ENCODE measurements at places on chromosomes 6 and 20.

GRCh38 chr6:84546427-84546914 lies 217.9 kb downstream of the TBX18 start:
- no peak for DNase-seq

DNA sequence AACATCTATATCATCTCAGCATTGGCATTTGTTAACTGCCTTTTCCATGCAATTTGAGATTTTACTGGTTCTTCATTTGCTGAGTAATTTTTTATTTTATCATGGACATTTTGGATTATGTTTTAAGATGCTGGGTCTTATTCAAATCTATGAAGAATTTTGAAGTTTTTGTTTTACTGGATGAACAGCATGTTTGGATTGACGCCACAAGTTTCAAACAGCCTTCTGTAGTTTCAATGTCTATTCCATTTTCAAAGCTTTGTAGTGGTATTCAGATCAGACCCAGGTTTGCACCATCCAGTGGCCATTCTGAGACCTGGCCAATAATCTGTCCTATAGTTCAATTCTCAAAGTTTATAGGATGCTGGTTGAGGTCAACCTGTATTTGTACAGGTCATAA lies 148.4 kb upstream of the STMND1 start:
- DNase-seq: no peak

GRCh38 chr6:161365633-161366032 lies 91.8 kb upstream of the AGPAT4 start:
- no peak for DNase-seq

DNA sequence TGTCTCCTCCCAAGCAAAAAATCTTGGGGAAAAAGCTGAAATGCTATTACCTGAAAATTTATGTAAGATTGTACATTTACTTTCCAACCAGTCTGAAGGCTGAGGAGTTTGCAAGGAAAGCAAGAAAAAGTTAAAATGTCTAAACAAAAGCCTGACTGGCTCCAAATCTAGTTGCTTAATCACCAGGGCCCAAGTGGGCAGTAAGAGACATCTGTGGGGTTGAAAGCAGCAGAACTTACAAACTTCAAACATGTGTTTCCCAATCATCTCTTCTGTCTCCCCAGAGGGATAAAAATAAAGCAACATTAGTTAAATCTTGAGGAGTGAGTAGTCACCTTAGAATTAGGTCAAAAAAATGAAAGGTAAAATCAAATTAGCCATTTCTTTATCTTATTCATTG lies 98.6 kb downstream of the OGFRL1 start:
- peak; percentile 90 for DNase-seq

DNA sequence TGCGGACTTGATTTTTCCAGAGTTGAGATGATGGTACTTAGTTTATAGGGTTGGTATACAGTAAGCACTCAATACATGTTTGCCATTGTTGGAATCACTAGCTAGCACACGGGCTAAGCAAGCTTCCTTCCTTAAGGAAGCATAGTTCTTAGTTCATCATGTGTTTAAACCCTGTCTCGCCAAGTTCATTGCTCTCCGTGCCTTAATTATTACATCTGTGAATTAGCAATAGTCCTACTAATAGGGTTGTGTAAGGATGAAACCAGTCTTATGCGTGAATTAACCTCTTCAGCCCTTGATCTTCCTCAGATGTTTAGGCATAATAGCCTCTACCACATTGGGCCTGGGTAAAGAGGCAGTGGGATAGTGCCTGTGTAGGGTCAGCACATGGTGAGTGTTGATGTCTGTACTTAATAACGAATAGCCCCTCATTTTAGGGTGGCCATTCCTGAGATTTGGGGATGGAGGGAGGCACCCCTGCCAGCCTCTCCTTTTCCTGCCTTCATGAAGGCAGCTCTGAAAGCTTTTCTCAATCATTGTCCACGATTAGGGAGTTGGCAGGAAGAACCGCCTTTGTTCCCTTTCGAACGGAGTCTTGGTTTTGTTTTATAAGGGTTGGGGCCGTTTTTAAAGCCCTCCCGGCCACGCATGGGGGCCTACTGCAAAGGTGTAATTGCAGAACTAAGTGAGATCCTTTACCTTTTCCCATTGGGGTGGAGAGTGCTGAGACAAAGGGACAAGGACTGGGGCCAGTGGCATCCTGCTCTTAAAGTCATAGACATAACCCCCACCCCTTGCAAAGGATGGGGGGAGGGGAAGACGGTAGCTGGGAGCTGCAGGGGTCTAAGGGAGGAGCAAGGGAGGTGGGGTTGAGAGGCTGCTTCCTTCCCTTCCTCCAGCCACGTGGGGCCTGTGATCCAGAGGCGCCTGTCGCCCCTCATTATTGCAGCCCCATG lies 2.1 kb downstream of the DNMT3B start:
- no peak for DNase-seq

- no peak for DNase-seq
These were observed 74.6 kb upstream of the RREB1 start for GRCh38 chr6:7033202-7033601.

DNA sequence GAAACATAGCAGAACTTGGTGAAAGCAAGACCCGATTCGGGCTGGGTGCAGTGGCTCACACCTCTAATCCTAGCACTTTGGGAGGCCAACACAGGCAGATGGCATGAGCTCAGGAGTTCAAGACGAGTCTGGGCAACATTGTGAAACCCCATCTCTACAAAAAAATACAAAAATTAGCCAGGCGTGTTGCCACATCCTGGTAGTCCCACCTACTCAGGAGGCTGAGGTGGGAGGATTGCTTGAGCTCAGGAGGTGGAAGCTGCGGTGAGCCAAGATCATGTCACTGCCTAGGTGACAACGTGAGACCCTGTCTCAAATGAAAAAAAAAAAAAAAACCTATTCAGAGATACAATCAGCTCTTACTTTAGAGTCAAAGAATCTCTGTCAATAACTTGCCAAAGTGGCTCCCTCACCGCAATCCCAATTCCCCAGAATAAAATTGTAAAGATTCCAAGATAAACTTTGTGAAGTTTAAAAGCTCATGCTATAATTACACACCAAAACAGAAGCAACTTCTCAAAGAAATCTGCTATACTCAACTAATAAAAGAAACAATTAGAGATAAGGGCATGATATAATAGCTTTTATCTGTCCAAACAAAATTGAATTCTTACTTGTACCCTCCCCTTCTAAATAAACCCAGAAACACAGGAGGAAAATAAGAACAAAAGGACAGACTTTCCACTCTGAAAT lies 33.6 kb downstream of the CDK19 start:
- DNase-seq: no peak

DNA sequence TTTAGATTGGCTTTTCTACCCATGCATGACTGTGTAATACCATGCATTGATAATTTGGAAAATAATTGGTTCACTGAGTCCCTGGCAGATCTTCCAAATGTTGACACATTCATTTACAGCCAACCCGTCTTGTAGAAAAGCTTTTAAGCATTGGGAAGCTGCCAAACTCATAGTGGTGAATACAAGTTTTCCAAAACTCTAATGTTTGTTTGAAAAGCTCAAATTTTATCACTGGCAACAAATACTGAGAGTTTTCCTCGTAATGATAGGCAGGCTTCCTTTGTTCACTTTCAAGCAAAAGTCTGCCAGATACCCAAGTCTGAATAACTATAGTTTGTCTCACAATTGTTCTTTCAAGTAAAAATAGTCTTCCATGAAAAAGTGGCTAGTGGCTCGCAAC lies 143.0 kb downstream of the FIG4 start:
- peak; percentile 21 for DNase-seq

DNA sequence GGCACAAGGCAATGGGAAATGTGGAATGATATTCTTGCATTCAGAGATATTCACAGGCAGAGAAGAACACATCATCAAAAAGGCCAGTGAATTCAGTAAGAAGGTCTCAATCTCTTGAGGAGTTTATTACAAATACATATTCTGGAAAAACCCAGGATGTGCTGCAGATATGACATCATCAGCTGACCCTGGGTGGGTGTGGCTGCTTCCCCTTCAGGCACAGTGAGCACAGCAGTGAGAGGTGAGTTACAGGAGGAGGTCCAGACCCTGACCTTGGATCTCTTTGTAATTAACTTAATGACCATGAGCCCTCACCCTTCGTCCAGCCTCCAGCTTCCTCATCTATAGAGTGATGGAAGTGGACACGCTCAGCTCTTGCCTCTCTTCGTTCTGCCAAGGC lies 147.5 kb upstream of the SYNDIG1 start:
- no peak for DNase-seq

GRCh38 chr6:170039156-170040114 lies 251.4 kb downstream of the DLL1 start:
- DNase-seq: no peak

GRCh38 chr6:144156338-144156737 lies 6.0 kb downstream of the STX11 start:
- DNase-seq: peak; percentile 72

- peak; percentile 62 for DNase-seq
These were observed 31.9 kb downstream of the ARID1B start for GRCh38 chr6:156809034-156809433.

DNA sequence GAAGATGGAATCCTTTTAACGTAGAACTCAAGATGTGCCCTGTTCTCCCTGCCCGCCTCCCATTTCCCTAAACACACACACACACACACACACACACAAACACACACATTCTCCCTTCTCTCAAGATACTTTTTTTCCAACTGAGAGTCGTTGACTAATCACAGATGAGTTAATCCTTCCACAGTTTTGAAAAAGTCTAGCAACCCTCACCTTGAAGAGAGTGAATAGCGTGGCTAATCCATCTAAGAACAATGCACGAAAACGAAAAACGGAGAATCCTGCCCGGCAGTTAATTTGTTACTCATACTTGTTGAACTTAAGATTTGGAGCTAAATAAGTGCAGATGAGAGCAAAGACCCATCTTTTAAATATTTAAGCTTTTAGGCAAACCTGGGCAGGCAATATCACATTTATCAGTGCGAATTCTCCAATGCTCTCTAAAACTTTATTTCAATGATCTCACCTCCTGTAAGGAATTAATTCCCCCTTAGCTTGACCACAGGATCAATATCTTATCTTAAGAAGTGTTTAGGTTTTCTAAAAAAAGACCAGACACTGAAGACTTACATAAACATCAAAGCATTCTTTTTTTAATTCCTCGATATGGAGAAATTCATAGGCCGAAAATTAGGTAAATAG lies 1.1 kb downstream of the AGPAT4 start:
- peak; percentile 55 for DNase-seq

- no peak for DNase-seq
These were observed 152.2 kb upstream of the CHD6 start for GRCh38 chr20:41770427-41770826.

GRCh38 chr6:34912715-34913464 lies 23.8 kb downstream of the ANKS1A start:
- peak; percentile 93 for DNase-seq

DNA sequence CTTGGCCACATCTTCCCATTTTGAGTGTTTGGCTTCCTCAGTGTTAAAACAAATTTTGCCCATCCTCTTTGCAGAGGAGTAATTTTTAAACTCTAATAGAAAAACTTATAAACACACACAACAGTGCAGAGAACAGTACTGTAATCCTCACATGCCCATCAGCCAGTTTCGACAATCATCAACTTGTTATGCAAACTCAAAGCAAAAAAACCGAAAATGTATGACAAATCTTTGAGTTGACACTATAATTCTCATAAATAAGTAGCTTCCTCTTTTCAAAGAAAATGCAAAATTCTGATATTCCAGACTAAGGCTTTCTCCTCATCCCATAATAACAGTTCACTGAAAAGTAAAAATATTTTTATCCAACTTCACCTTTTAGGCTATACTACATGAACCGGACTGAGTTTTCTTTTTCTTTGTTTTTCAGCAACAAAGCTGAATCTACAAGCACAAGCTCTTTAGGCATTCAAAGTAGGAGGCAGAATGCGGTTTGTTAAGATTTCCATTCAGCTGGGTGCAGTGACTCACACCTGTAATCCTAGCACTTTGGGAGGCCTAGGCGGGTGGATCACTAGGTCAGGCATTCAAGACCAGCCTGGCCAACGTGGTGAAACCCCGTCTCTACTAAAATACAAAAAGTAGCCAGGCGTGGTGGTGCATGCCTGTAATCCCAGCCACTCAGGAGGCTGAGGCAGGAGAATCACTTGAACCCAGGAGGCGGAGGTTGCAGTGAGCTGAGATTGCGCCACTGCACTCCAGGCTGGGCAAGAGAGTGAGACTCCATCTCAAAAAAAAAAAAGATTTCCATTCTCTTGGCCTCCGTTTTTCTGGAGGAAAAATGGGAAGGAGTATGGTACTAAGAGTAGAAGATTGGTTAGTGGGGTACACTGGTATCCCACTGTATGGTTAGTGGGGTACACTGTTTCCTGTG lies 74.8 kb downstream of the GCNT2 start:
- peak; percentile 63 for DNase-seq

DNA sequence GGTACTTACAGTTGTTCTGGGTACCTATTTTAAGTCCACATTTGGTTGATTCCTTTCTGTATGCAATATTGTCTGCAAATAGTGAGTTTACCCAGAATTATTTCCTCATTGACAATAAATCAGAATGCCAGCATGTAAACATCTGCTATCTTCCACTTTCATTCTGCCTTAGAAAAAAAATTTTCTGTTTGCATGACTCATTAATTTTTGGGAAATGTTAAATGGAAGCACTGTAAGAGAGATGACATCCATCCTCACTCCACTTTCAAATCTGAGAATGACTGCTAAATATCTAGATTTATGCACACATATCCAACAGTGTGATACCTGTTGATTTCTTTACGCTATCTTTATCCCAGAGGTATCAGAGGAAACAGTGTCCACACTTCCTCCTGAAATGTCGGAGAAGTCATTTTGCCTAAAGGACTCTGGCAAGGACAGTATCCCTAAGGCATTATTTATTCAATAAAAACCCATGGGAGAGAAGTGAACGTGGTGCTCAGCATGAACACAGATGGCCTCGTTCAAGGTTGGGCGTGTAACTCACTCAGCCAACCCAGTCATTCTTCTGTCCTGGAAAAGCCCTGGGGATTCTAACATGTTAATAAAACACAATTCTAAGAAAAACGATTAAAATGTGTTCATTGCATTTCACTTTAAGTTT lies 780.9 kb downstream of the QKI start:
- no peak for DNase-seq

DNA sequence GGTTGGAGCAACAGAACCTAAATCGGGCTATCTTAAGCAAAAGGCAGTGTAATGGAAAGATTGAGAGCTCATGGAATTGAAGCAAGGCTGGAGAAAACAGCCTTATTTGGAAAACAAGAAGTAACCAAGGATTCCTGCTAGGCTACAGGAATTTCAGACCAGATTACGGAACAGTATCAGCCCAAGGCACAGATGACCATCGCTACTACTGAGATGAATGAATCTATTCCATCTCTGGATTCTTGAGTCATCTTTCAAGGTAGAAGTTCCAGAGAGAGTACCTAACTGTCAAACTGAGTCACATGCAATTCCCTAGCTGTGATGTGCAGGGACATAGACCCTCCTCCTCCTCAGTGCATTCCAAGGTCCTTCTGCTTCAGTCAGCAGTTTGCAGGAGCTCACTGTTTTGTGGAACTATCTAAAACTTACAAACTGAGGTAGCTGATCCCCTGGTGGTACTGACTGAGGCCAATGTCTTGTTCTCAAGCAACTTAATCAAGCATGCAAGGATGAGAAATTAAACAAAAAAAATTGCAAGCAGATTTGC lies 62.0 kb upstream of the SMLR1 start:
- DNase-seq: no peak

GRCh38 chr20:41701588-41702348 lies 83.6 kb upstream of the CHD6 start:
- no peak for DNase-seq
